ENCODE measurements at places on chromosomes 7 and 10.

DNA sequence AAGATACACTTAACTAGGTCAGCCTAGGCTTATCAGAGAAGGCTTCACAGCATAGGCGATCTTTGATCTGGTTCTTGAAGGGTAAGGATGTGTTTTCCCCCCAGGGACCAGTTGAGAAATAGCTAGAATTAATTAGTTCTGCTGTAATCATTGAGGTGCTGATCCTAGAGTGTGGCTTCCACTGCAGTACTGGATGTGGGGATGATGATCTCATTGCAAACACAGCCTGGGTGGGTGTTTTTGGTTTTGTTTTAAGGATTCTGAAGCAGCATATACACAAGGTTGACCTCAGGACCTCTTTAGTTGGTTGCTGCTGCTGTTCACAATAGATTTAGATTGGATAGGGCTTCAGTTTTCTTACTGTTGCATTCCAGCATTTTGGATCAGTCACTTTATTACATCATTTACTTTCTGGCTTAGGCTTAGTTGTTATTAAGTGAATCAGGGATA is 159.7 kb downstream of the AUTS2 start:
- no peak for DNase-seq

GRCh38 chr10:128103229-128103714 is 23.0 kb downstream of the MKI67 start:
- DNase-seq: no peak

GRCh38 chr10:79320820-79321493 is 26.3 kb upstream of the PPIF start:
- peak; percentile 96 for DNase-seq

- DNase-seq: no peak
Observed at GRCh38 chr10:122164815-122165483, 106.1 kb upstream of the BTBD16 start.

DNA sequence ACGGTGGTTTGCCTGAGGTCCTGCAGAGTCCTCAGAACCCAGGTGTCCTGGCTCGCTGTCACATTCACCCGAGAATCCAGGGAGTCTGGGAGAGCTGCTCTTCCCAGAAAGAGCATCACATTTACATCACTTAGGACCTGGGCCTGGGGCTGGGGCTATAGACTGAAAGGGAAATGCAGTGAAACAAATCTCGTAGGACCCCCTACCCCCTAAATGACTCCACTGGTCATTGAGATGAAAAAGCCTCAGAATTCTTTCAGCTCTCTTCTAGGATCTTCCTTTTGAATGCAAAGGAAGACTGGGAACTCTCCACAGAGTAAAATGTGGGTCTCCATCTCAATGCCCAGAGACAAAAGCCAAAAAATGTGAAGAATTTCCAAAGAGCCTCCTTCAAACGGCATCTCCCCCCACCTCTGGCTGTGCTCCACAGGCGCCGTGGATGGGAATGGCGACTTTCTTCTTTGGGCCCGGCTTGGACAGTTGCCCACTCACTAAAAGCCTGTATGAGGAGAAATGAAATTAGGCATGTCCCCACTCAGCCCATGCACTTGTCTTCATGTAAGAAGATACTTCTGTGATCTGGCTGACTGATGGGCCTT is 49.0 kb upstream of the PODXL start:
- DNase-seq: no peak

- DNase-seq: peak; percentile 20
Observed at GRCh38 chr10:89555688-89556445, 20.5 kb upstream of the SLC16A12 start.

GRCh38 chr7:42096681-42097561 is 140.1 kb downstream of the GLI3 start:
- peak; percentile 34 for DNase-seq

DNA sequence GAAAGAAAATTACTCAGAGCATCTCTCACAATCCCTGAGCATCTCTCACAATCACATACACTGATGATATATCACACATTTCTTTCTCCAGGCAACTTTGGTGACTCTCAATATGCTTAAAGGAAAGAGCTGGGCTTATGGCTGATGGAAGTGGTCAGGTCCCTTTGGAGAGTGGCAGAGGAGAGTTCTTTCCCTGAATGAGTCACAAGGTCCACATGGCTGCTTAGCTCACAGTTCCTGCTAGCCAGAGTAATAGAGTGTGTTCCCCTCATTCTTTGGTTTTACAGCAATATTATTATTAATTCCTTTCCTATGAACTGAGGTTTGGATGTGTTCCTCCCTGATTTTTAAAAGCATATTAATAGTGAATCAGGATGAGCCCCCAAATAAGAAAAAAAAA is 287.4 kb downstream of the C7orf25 start:
- no peak for DNase-seq

- DNase-seq: peak; percentile 24
Observed at GRCh38 chr10:86443069-86443468, 76.5 kb upstream of the GRID1 start.

DNA sequence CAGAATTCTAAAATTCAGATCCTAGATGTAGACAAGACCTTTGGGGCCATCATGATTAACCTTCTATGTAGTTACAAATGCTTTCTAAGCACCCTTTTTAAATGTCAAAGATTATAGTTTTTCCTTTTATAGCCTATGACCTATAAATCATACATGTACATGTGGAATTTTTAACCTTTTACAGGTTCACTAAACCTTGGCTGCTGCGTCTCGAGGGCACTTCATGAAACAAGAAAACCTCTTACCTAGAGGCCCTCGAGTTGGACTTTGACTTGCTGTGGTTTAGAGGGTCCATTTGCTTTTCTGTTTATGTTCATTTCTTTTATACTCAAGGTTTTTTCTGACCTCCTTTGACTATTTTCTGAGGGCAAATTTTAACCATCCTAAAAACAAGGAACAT is 302.2 kb downstream of the CSTF2T start:
- DNase-seq: no peak

GRCh38 chr10:32680803-32681557 is 235.0 kb downstream of the CCDC7 start:
- no peak for DNase-seq

DNA sequence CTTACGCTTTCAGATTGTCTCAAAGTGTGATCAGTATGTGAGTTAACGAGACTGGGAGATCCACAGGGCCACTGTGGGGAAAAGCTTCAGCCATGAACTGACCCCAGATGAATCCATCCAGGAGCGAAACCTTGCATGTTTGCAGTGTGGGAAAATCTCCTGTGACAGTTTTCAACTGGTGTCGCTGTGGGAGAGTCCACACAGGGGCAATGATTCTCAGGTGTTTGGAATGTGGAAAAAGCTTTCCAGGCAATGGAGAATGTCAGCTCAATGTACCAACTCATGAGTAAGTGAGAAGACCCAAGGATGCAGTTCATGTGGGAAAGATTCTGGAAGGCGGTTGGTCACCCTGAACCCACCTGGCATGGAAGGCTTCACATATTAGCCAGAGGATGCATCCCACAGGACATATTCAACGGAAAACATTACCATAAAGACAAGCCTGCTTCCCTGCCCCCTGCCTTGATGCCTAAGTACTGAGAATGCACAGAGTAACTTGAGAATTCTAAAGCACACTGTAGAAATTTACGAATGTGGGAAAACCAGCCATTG is 204.1 kb upstream of the BMPER start:
- no peak for DNase-seq

GRCh38 chr10:125709553-125710474 is 9.7 kb upstream of the EDRF1 start:
- DNase-seq: no peak

GRCh38 chr7:143954135-143954534 is 509 bp upstream of the OR2F1 start:
- DNase-seq: no peak

DNA sequence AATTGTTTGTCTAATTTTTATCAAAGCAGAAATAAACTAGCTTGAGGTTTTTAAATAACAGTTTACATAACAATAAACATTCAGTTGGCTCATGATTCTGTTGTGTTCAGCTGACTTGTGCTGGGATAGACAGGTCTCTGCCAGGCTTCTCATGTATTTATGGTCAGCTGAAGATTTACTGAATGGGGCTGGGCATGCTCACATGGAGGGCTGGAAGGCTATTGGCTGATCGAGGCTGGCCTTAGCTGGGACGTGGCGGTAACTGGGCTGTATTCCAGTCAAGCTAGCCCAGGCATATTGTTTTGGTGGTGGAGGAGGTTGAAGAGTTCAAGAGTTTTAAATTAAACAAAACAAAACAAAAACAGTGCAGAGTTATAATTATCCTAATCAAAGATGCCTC is 251.0 kb upstream of the MTPN start:
- DNase-seq: no peak

GRCh38 chr10:68574051-68574450 is 13.9 kb downstream of the TET1 start:
- no peak for DNase-seq

- no peak for DNase-seq
Observed at GRCh38 chr10:8159341-8160165, 105.1 kb downstream of the GATA3 start.

DNA sequence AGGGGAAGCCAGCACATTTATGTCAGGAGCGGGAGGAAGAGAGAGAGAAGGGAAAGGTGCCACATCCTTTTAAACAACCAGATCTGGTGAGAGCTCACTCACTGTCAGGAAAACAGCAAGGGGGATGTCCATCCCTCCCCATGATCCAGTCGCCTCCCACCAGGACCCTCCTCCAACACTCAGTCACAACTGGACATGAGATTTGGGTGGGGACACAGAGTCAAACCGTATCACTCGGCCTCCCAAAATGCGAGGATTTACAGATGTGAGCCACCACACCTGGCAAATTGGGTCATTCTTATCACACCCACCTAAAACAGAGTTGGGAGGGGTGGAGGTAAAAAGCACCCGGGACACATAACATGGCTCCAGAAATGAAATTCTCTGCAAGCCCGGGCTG is 41.0 kb downstream of the CARD11 start:
- no peak for DNase-seq

- DNase-seq: no peak
Observed at GRCh38 chr7:13151978-13152377, 464.5 kb downstream of the ARL4A start.

DNA sequence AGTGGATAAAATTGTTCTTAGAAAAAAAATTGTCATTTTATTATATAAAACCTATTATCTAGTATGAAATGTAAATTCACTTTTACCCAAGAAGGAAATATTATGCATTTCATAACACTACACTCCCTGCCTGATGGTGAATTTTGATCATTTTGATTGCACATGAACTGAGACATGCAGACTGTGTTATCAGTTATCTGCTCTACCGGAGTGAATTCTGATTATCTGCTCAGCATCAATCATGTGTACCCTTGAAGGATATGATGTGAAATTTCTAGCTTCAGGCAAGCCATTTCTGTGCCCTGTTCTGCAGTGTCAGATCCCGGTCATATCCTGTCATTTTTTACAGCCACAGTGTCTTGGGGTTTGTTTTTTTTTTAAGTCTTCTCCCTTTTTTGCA is 85.0 kb upstream of the FGL2 start:
- no peak for DNase-seq

DNA sequence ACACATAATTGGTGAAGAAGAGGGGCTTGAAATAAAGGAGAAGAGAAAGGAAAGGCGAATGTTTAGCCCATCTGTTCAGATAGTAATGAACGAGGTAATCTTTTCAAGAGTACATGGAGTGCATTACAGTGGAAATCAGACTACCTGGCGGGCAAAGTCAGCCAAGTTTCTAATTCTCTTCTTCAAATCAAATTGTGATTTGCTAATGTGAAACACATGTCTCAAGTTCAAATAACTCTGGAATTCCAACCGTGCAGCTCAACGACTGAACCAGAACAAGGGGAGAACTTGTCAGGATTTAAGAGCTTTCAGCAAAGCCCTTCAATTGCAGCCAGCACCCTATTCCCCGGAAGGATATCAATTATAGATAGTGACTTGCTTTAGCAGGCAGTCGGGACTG is 216.9 kb downstream of the GLI3 start:
- peak; percentile 17 for DNase-seq

DNA sequence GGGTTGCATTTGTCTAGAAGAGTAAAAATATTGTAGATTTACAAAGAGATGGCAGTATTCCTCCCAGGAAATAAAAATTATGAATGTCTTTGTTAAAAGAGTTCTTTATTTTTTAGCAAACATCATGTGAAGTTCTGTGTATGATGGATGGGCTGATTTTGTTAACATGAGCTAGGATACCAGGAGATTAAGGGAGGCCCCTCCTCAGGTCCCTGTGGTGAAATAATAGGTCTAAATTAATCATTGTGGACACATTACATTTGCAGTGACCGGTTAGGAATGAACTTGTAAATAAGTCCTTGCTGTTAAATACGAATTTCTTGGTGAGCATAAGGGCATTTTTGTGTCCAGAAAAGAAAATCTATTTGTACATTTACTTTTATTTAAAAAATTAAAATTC is 339.4 kb upstream of the PHF14 start:
- no peak for DNase-seq

DNA sequence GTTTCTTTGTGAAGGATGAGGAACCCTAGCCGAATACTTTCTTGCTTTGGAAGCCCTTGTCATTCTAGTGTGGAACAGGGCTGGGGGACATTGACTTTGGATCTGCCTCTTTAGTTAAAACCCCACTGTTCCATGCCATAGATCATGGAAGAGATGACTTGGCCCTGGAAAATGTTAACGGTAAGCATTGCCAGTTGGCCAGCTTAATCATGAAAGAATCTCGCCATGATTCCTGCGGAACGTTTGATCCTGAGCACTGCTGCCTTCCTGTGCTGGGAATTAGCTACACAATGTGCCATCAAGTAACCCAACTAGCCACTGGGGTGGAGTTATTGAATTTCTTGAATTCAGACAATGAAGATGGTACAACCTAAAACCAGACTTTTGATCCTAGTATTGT is 177.6 kb upstream of the FZD8 start:
- DNase-seq: no peak

DNA sequence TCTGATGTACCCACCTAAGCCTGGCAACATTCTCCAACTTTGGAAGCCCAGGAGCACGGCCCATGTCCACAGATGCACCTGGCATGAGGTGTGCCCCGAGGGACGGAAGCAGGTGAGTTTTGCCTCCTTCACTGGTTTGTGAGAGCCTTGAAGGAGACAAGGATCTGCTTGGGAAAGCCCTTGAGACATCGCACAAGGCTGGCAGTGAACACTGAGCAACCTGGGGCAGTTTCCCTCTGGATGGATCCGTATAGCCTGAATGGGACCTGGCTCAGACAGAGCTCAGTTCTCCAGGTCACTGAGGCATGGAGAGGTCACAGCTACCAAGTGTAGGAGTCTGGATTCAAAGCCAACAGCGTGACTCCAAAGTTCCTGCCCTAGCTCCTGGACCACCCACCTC is 8.8 kb upstream of the NUPR2 start:
- DNase-seq: no peak

DNA sequence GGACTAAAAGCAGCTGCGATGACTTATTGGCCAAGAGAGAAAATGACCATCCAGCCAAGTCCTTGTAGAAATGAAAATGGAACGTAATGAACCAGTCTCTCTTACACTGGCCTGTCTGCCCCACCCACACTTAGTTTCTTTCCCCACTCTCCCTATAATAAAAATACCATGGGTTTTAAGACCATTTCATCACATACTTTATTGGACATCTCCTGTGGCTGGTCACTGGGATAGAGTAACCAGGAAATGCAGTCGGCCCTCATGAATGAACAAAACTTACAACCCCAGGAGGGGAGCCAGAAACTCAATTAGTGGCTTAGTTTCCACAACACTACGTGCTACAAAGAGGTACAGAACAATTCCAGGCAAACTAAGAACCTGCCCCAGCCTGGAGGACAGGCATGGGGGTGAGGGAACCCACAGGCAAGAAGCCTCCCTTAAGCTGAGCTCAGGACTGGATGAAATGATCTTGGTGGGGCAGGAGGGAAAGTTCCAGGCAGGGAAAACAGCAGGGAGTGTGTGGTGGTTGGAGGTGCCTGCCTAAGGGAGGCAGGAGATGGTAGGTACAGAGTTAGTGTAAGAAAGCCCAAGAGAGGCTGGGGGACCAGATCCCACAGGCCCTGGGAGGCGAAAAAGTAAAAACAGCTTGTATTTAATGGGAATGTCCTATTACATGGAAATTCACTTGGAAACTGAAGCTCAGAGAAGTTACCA is 29.6 kb downstream of the MKI67 start:
- no peak for DNase-seq
